NCI-H1930 (cell line): ENCODE measurements at places on chromosomes 16 and 17.

DNA sequence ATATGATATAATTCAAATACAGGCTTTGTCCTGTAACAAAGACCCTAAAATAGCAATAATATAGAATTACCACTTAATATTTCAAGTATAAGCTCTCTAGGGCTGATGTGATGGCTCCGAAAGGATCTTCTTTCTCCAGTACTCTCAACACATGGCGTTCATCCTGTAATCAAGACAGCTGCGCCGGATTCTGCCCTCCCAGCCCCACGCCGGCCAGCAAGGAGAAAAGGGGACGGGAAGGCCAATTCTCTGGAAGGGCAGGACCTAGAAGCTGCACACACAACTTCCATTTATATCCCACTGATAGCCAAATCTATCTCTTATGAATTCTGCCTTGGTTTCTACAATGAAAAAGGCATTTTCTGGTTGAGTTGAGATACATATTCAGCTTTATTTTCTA lies 32.0 kb downstream of the CCDC182 start:
- no peak for DNase-seq

DNA sequence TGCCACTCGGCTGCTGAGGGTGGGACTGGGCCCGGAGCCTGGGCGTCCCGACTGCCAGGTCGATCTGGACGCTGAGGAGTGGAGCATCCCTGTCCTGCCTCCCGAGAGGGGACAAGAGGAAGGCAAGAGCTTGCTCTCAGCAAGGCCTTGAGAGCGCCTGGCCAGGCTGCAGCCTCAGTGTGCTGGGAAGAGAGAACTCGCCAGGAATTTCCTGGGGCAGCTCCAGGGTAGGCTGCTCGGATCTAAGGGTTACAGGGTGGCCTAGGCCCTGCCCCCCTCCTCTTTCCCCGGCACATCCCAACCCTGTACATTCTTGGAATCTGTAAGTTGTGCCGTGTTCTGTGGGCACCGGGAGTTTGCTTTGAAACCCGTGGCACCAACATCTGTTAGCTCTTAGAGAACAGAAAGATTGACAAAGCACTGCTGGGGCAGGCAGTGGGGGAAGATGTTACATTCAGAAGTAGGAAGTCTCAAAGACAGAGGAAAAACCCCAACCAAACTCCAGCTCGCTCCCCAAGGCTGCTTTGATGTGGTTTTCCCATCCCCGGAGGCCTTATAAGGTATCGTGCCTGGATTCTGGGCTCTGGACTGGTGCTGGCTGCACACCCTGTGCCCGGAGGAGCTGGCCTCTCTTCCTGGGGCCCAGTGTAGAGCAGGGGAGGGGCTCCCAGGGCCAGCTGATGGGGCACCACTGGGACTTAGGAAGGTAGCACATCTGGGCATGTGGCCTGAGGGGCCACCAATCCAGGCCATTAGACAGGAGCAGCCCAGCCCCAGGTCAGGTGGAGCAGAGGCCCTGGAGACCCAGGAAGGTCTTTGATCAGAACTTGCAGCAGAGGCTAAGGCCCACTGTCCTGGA lies 55.2 kb downstream of the NKD1 start:
- no peak for DNase-seq

GRCh38 chr16:15604460-15605440 lies 38.2 kb downstream of the MARF1 start:
- DNase-seq, result no peak

GRCh38 chr16:3295783-3296182 lies 9.4 kb downstream of the TIGD7 start:
- DNase-seq, result no peak
